ENCODE measurements at places on chromosomes 11 and 22. TPM values are rescaled to one million over a fixed set of nuclear protein-coding genes. Genes with fewer than 3 reads are reported as not detected.
A peak's percentile ranks its signal among the peaks of the same experiment; 100 is the strongest.

The OR52R1 gene
- not detected for total RNA-seq

The ZP1 gene
- not detected for total RNA-seq

The TRIM51G gene
- not detected for total RNA-seq

- peak overlapping the region; percentile 47 for H3K4me3 ChIP-seq
- H3K27ac ChIP-seq, result peak overlapping the region; percentile 43
- peaks cover 15% of the 10 kb centered on the region for H3K4me1 ChIP-seq
These were observed 7.0 kb downstream of the MAP3K11 start for GRCh38 chr11:65606876-65607613.

- no peak for DNase-seq
- peaks cover 37% of the 10 kb centered on the region for H3K4me1 ChIP-seq
- no peaks in the 10 kb centered on the region for H3K36me3 ChIP-seq
These were observed 1.1 kb upstream of the CBL start for GRCh38 chr11:119205080-119205479.

GRCh38 chr22:28443526-28443876, 236.1 kb downstream of the TTC28 start:
- H3K27me3 ChIP-seq, result no peaks in the 10 kb centered on the region
- peak overlapping the region; percentile 56 for H3K4me3 ChIP-seq
- H3K36me3 ChIP-seq, result no peaks in the 10 kb centered on the region
- no peaks in the 10 kb centered on the region for H3K4me1 ChIP-seq
- H3K27ac ChIP-seq, result peak overlapping the region; percentile 86

- H3K27ac ChIP-seq, result no peak overlapping the region
- H3K27me3 ChIP-seq, result no peaks in the 10 kb centered on the region
- no peak overlapping the region for H3K4me3 ChIP-seq
- no peaks in the 10 kb centered on the region for H3K4me1 ChIP-seq
- no peaks in the 10 kb centered on the region for H3K36me3 ChIP-seq
These were observed 82.7 kb downstream of the PGR start for GRCh38 chr11:101046947-101047346.

GRCh38 chr11:76152741-76153570, 53.3 kb downstream of the WNT11 start:
- H3K4me3 ChIP-seq, result no peak overlapping the region
- H3K27ac ChIP-seq, result peak overlapping the region; percentile 90
- H3K36me3 ChIP-seq, result no peaks in the 10 kb centered on the region
- no peaks in the 10 kb centered on the region for H3K27me3 ChIP-seq
- H3K4me1 ChIP-seq, result peaks cover 72% of the 10 kb centered on the region

DNA sequence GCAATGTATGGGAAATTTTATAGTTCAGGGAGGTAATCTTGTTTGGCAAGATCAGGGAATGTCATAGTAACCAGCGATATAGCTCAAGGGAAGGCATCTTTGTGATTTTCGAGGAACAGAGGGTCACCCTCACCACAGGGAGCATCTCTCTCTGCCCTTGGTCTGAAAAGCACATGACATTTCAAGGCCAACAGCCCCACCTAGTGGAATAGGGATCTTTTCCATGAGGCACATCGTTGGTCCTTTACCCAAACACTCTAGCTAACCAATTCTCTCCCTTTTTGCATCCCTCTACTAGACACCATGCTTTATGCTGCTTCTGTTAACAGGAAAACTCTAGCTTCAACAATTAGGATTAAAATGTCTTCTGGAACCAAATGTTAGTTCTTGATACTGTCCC, 179.0 kb downstream of the GRM5 start:
- H3K27ac ChIP-seq, result no peak overlapping the region
- H3K4me3 ChIP-seq, result no peak overlapping the region
- H3K27me3 ChIP-seq, result no peaks in the 10 kb centered on the region
- peak; percentile 57 for DNase-seq

DNA sequence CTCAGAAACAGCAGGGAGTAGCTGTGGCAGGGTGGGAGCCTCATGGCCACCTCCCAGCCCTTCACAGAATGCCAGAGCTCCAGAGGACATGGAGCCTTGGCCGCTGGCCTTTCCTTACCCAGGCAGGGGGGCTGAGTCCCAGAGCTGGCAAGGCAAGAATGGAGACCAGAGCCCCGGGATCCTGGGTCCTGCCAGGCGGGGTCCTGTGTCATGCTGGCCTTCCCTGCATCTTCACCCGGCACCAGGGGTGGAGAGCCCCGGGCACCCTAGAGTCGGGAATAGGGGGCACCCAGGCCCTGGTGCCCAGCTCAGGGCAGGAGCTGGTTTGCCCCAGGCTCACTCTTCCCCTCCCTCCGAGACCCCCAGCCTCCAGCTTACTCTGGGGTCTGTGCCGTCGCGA, 519.9 kb downstream of the TBC1D22A start:
- peaks cover 1% of the 10 kb centered on the region for H3K27me3 ChIP-seq
- H3K36me3 ChIP-seq, result no peaks in the 10 kb centered on the region
- no peak for DNase-seq
- H3K27ac ChIP-seq, result no peak overlapping the region
- no peaks in the 10 kb centered on the region for H3K4me1 ChIP-seq
